ENCODE measurements at places on chromosomes 5 and 9. TPM values are rescaled to one million over a fixed set of nuclear protein-coding genes. Genes with fewer than 3 reads are reported as not detected.

TAF11L10 gene
- total RNA-seq, result not detected

ASS1 gene
- 93.9 TPM for total RNA-seq

FGFR4 gene
- 0.56 TPM for total RNA-seq

MPDZ gene
- total RNA-seq, result 86.0 TPM

CTNNAL1 gene
- total RNA-seq, result 157 TPM

SLC46A2 gene
- total RNA-seq, result not detected

GDNF gene
- 1.1 TPM for total RNA-seq

GABRB2 gene
- total RNA-seq, result under 0.01 TPM

VCAN gene
- 281 TPM for total RNA-seq

GARNL3 gene
- total RNA-seq, result 1.3 TPM

DCTN4 gene
- 72.4 TPM for total RNA-seq

PIP5K1B gene
- not detected for total RNA-seq

SMIM33 gene
- total RNA-seq, result under 0.01 TPM

PCDHGB1 gene
- 0.38 TPM for total RNA-seq

SH3RF2 gene
- total RNA-seq, result 1.5 TPM

PAPPA gene
- total RNA-seq, result 435 TPM

ACSL6 gene
- under 0.01 TPM for total RNA-seq

Measured in regular cardiac myocyte (primary cell).